Effector memory CD4-positive, alpha-beta T cell (primary cell): ENCODE measurements at places on chromosomes 4 and X.

DNA sequence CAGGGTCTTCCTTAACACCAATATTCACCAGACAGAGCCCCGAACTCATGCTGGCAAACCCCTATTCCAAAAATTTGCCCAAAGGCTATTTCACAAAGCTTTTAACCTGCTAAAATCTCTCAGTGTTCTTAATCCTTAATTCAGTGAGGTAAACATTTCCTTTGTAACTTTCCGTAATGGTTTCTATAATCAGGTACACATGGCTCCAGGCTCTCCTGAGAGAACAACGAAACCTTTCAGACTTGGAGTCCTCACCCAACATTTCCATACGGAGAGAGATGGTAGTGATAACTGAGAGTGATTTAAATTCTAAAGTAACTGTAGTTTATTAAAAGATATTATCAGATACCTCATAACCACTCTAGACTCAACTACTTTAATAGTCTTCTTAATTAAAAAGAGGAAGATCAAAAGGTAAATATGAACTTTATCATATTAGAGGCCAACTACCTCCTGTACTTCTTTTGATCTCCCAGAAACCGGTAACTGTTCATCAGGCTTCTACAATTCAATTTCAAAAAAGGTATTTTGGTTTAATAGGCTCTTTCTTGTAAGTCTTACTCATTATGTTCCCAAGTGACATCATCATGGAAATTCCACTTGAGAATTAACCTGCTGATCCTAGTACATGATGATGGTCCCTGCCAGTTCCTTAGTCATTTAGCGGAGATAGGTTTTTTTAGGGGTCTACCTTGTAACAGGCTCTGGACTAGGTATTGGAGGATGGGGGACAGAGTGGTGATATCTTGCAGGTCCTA, 91.4 kb upstream of the UCP1 start:
- DNase-seq: no peak

DNA sequence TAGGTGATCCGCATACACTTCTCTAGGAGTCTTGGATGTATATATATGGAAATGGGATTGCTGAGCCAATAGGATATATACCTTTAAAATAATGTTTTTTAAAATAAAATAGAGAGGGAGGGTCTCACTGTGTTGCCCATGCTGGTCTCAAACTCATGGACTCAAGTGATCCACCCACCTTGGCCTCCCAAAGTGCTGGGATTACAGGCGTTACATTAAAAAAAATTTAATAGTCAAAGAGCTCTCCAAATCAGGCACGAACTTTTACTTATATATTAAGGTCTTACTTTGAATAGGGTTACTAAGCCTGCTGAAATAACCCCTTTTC, 109.0 kb downstream of the GNL3L start:
- DNase-seq: no peak

DNA sequence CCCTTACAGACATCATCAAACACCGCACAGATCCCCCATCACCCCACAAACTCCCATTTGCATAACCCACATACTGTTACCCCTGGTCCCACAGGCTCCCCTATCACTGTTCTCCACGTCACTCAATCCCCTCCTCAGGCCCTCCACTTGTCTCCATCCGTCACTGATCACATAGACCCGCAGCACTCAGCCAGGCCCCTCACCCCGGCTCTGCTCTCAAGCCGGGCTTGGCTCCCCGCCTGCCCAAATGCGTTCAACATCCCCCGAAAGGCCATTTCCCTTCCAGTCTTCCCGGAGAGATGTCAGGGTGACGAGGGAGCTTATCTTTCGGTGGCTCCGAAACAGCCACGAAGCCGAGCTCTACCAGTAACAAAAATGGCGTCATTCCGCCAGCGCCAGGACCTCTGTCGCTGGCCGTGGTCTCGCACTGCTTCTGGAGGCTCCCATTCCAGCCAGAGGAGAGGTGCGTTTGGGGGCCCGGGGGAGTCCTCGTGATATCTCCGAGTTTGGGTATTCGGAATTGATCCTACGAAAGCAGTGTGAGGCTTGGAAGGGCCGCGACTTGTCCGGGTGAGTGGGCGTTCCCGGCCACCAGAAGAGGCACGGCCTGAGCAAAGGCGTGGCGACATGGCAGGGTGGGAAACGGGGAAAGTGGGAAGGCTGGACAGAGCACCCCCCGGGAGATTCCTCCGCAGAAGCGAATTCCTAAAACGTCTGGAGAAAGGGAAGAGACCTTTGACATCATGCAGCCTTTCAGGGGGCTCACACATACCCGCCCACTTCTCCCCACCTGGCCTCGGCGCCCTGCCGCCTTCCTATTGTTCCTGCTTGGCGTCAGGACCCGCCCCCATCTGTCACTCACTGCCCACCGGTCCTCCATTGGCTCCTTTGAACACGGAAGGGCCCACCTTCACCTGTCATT, at the start of gene ZNF630:
Gene ZNF630 (minus strand): TSS at position 577 of the 922 bp plus-strand sequence. CDS start 4,754 bp downstream, outside the sequence.
- DNase-seq: peak; percentile 26

GRCh38 chr4:158538176-158538575, 16.5 kb downstream of the RXFP1 start:
- DNase-seq: no peak

- no peak for DNase-seq
Measured at GRCh38 chrX:3712051-3712869, 1.2 kb downstream of the PRKX start.

DNA sequence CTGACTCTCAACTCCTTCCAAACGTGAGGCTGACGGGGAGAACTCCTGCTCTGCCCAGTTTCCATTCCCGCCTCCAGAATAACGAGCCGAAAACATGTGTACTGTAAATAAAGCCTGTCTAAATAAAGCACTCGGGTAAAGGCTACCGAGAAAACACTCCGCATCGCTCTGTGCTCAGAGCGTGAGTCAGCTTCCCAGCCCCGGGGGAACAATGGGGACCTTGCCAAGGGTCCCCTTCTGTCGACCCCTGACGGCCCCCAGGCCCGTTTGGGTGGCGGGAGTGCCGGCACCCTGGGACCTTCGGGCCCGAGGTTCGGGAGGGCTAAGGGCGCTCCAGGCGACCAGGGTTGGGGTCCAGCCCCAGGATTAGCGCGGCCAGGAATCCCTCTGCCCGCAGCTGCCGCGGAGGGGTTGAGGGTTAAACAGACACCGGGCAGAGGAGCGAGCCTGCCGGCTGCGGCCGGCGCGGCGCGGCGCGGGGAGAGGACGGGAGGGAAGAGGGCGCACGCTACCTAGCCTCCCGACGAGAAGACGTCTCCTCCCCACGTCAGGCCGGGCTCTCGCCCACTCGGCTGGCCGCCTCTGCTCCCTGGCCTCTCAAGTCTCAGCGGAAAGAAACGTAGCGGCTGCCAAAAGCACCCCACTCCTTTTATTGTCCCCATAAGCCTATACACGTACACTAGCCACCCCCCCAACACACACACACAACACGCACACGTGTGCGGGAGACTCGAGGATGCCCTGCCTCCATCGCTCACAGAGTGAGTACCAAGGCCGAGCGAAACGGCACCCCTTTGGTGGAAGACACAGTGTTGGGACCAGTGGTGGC, 85.5 kb downstream of the BCOR start:
- DNase-seq: no peak

DNA sequence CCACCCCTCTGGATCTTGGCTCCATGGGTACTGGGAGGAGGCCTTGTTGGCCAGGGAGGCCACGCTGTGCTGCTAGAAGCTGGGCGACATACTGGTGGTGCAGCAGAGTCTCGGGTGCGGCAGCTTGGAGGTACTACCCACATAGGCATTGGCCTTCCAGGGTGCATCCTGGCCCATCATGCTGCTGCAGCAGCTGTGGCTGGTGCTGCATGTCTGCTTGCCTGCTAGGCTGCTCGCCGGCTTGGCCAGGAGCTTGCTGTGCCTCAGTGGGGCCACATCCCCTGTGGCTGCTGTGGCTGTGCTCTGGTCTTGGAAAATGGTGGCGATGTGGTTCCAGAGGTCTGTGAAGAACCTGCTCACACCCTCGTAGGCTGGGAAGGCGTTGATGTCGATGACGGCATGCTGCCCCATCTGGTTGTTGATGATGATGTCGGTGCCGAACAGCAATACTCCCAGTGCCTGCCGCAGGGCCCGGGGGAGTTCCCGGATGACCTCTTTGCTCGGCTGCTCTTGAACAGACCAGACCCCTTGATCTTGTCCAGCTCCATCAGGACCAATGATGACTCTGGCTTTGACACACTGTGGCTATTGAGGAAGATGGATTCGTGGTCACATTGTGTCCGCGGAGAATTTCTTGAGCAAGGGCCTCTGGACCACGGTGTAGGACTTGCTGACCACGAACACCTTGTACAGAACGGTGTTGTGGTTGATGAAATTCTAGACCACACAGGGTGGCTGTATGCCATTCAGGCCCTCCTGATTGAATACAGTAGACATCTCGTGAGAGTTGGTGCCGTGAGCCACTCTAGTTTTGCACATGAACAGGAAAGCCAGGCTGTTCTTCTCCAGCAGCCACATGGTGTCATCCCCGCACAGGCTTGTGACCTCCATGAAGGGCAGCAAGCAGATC, 11.8 kb downstream of the RBM10 start:
- no peak for DNase-seq

GRCh38 chr4:115334736-115335411, 221.5 kb upstream of the NDST4 start:
- DNase-seq: no peak

GRCh38 chr4:149857446-149857845, 41.8 kb upstream of the IQCM start:
- DNase-seq: no peak

DNA sequence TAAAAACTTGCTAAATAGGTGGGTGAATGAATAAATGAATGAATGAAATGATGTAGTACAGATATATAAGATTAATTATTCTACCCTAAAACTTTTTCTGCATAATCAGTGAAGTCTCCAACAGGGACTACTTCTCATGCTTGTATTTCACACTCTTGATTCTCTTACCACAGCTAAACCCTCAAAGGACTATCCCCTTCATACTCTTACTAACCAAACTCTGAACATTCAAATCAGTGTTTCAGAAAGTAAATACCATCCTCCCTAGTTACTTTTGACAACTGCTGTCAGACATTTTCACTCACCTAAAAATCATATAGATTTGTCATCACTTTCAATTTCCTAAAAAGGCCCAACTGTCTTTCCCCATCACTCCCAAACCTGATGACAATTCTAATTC, 234.3 kb upstream of the HHIP start:
- no peak for DNase-seq

GRCh38 chr4:73603271-73603710, 16.9 kb downstream of the RASSF6 start:
- DNase-seq: no peak

DNA sequence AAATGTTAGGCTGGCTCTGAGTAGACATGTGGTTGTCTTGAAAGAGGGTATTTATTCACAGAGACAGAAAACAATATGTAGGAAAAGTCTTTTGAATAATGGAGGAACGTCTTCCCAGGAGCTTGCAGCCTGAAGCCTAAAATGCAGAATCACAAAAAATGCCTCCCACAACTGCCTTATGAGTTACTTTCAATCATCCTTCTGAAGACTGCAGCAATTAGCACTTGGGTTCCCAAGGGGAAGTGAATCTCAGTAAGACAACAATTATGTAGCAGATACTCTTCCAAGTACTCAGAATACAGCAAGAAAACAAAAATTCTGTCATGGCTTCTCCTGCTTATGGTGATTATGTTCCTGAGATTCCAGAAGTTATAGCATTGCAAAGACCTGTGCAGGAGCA, 166.6 kb upstream of the TBL1X start:
- no peak for DNase-seq

DNA sequence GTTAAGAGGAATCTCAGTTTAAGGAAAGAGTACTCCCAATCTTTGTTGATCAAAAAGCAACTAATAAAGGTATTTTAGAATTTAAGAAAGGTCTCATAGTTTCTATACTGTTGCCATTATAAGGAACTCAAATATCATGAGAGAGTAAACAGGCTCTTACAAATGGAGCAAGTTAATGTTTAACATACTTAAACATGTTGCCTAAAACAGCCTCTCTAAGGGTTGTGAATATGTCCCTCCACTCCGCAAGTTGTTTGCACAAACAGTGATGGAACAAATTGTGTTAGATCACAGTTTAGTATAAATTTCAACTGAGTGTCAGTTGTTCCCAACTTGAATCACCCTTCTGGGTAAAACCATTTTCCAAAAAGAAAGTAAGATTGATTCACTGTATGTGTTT, 1678.3 kb downstream of the PCDH19 start:
- no peak for DNase-seq

DNA sequence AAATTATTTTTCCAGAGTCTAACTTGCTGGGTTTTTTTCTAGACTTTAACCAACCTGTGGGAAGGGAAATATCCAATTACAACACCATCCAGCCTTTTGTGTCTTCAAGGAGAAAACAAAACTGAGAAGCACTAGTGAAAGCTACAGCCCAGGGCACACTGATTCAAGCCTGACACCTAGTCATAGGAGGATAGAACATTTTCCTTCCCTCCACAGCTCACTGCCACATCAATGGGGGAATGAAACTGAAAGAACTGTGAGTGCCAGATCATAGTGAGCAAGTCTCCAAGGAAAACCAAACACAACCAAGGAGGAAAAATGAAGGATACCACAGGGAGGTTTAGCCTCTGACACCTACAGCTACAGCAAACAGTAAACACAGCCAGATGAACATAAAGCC, 43.3 kb upstream of the MAGEA8 start:
- DNase-seq: no peak

DNA sequence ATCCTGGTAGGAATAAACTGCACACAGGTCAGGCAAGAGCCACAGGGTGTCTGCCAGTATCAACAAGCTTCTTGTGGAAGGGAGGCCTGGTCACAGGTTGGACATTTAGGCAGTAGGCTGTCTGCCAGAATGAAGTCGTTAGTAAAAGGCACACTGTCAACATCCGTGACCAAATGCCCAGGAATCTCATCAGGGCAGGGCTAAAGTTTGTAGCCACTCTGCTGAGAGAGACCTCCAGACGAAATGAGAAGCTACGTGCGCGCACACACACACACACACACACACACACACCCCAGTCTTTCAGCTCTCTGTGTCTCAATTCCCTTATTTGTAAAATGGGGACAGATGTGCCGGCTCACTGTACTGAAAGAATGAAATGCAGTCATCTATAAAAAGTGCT, 408.7 kb upstream of the ZFP42 start:
- no peak for DNase-seq

DNA sequence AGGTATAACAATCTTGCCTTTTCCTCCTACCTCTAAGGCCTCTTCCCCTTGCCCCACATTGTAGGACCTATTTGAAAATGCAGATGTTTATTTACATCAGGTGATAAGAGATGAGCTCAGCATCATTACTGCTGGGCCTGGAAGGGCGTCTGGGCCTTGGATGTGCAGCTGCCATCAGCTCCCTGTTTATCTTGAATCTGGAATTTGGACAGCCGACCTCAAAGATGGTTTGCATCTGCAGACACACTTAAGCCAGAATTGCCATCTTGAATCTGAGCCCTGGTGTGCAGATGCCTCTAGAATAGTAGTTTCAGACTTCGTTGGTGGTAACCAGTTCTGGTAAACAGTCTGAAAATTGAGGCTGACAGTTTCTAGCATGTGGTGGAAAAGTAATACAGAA, 59.0 kb downstream of the FAM193A start:
- DNase-seq: no peak

DNA sequence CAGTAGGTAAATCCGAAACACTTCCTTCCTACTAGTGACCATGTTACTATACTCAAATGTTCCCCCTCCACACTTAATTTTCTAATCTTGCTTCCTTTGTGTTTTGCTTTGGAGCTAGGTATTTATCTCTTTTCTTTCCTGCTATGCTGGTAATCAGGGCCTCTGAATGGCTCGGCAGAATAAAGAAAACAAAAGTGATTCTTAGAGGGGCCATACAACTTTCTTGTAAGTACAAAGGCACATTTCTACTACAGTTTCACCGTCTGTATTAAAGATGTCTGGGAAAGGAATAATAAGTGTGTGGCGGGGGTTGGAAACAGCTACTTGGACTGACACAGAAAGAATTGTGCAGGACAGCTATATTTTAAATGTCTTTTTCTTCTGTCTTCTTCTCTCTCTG, 50.3 kb downstream of the GPC3 start:
- no peak for DNase-seq

GRCh38 chr4:163815776-163816175, 321.3 kb downstream of the TMA16 start:
- no peak for DNase-seq
